ENCODE measurements at places on chromosomes 6 and 20.

DNA sequence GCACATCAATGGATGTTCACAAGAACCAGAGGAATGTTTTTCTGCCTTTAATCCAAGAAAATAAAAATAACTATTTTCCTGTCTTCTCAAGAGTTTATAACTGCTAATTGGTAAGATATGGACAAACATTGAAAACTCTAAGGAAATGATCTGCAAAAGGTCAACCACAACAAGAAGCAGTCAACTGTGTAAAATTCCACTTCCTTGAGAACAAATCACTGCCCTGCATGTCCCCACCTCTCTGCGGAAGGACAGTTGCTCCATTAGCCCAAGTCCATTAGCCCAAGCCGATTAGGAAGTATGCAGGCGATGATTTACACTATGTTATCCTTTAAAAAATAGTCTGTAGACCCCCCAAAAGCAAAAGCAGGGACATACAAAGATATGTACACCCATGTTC, 27.6 kb downstream of the SLC22A23 start:
- DNase-seq: no peak

DNA sequence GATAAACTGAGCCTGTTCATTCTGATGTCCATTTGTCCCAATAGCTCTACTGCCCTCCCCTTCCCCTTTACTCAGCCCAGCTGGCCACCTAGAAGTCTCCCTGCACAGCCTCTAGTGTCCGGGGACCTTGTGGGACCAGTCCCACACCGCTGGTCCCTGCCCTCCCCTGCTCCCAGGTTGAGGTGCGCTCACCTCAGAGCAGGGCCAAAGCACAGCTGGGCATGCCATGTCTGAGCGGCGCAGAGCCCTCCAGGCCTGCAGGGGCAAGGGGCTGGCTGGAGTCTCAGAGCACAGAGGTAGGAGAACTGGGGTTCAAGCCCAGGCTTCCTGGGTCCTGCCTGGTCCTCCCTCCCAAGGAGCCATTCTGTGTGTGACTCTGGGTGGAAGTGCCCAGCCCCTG, 24.7 kb upstream of the FANCE start:
- DNase-seq: no peak

DNA sequence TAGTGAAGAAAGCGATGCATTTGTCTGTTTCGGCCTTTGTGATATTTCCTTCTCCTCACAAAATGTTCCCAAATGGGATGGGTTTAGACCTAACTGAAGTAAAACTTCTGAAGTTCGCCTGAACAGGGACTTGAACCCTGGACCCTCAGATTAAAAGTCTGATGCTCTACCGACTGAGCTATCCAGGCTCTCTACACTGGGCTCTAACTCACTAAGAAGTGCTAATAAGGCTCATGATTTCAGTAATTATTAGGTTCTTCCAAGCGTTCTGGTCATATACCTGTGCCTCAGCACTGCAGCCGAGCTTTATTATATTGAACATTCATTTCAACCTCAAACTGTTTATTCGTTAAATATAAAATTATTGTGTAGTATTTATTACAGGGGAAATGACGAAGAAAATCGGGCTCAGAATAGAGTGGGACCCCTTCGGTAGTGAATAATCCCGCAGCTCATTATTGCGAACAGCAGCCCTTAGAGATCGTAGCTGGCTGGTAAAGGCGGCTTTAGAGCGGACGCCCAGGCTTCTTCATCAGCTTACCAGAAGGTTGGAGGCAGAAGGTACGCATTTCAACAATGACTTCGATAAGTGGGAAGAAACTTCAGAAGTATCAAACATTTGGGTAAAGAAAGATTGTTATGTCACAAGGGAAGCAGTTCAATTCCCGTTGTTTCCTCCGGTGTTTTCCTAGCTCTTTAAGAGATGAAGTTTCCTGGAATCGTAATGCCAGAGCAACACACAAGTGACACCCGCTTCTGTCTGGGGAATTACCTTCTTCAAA, 119.0 kb upstream of the ZNF184 start:
- no peak for DNase-seq

- peak; percentile 23 for DNase-seq
These were observed 634.2 kb upstream of the IMPG1 start for GRCh38 chr6:76706631-76707030.

- DNase-seq: no peak
These were observed 222.7 kb upstream of the FOXA2 start for GRCh38 chr20:22807045-22807444.

DNA sequence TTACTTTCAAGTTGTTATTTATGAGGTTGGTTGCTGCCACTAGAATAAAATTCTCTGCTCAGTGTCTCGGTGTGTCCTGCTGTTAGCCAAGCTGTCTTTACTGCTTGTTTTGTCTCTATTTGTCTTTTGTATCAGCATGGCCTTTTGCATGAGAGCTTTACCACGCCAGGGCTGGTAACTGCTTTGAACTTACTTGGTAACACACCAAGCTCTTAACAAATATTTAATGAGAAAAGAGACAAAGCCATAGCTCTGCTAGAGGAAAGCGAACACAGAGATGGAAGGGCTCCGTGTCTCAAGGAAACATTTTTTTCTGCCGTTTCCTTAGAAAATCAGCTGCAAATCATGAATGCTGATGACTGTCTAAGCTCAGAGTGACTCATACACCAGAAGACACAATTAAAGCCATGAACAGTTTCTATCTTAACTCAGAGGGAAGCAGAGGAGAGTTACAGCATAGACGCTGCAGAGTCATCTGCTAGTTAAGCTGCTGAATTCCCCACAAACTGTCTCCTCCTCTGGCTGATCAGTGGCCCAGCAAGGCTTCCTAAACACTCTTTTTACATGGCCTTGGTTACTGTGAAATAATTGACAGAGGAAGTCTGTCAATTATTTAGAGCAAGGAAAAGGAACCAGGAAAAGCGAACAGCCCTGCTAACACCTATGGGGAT, 44.8 kb downstream of the AGPAT4 start:
- no peak for DNase-seq

- DNase-seq: no peak
These were observed 216.2 kb downstream of the CD83 start for GRCh38 chr6:14333556-14334305.

GRCh38 chr6:124132256-124132655, 328.6 kb downstream of the NKAIN2 start:
- DNase-seq: no peak

GRCh38 chr6:47440719-47441118, 36.9 kb upstream of the CD2AP start:
- DNase-seq: no peak

GRCh38 chr6:150276937-150277742, 91.7 kb upstream of the IYD start:
- DNase-seq: peak; percentile 35

GRCh38 chr6:68139130-68139529, 496.0 kb upstream of the ADGRB3 start:
- no peak for DNase-seq

All from femur (tissue), 1 donor.